ENCODE measurements at places on chromosomes 3 and 15.

- no peak for DNase-seq
Observed at GRCh38 chr15:36831904-36832287, 252.5 kb downstream of the CDIN1 start.

DNA sequence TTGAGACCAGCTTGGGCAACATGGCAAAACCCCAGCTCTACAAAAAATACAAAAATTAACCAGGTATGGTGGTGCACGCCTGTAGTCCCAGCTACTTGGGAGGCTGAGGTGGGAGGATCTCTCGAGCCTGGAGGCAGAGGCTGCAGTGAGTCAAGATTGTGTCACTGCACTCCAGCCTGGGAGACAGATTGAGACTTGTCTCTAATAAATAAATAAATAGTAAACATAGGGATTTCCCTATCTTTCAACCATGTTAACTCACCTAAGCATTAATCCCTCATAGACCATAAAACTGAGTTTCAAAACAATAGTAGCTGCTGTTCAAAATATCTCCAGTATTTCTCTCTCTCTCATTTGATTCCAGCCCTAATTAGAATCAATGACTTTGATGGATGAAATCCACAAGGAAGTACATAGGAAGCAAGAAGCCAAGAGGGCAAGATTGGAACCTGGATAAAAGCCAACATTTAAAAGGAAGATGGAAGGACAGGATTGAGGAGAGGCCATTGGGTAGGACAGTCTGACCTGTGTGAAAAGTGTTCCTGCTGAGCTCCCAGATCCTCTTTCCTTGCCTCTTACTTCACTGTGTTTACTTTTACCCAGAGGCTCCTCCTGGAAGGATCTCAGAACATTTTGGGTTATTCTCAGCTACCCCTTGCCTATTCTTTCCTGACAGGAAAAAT lies 12.4 kb upstream of the TTBK2 start:
- no peak for DNase-seq

DNA sequence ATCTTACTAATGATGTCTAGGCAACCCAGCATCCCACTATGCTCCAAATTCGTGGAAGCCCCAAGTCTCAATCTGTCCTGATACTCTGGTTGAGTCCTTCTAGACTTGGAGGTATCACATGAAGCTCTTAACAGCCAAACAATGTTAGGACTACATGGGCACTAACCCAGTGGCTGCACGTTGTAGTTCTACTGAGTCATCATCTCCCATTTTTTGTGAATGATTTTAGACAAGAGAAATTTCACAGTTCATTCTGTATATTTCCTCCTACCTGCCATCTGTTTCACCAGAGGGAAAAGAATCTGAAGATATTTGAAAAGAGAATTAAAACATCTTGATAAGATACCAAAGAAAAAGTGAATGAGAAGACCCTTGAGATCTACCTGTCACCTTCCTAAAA lies 9.8 kb upstream of the WWTR1 start:
- DNase-seq = no peak

- DNase-seq = no peak
Observed at GRCh38 chr3:71389911-71390573, 193.5 kb downstream of the FOXP1 start.

DNA sequence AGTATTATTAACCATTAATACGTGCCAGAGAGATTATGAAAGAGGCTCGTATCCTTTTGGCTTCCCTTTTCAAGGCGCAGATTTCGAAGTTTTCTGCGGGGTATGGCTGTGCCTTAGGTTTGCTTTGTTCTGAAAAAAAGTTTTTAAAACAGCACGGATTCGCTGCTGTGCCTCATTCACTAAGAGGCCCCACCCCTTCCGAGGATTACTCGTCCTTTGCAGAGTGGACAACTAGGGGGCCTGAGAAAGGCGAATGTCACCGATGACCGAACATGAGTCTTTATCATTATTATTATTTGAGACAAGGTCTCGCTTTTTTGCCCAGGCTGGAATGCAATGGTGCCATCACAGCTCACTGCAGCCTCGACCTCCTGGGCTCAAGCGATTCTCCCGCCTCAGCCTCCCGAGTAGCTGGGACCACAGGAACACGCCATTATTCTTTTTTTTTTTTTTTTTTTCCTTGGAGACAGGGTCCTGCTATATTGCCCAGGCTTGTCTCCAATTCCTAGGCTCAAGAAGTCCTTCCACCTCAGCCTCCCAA lies 684 bp upstream of the RPS27L start:
- DNase-seq = no peak

- no peak for DNase-seq
Observed at GRCh38 chr15:57992761-57993355, 72.7 kb downstream of the ALDH1A2 start.

DNA sequence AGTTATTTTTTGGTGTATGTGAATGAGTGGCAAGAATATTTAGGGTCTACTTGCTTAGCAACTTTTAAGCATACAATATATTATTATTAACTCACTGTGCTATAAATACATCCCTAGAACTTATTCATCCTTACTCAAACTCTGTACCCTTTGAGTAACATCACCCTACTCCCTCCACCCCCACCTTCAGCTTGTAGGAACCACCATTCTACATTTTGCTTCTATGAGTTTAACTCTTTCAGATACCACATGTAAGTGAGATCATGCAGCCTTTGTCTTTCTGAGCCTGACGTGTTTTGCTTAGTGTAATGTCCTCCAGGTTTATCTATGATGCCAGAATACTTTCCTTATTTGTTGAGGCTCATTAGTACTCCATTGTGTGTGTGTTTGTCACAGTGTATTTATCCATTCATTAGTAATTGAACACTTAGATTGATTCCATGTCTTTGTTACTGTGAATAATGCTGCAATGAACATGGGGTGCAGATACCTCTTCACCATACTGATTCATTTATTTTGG lies 526.9 kb downstream of the PYDC2 start:
- no peak for DNase-seq

DNA sequence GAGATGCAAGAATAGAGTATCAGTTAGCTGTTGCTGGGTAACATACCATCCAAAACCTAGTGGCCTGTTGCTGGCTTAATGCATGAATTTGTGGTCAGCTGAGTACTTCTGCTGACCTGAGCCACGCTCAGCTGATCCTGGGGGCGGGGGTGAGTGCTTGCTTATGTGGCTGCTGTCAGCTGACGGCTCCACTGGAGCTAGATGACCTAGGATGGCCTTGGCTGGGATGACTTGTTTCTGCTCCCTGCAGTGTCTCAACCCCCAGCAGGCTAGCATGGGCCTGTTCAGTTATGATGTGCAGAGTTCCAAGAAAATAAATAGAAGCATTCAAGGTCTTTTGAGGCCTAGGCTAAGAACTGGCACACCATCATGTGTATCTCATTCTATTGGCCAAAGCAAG lies 63.9 kb downstream of the FBLN2 start:
- DNase-seq = no peak

- no peak for DNase-seq
Observed at GRCh38 chr15:80180986-80181385, 28.2 kb downstream of the FAH start.

- DNase-seq = no peak
Observed at GRCh38 chr15:73053398-73053723, 1.1 kb downstream of the NEO1 start.

DNA sequence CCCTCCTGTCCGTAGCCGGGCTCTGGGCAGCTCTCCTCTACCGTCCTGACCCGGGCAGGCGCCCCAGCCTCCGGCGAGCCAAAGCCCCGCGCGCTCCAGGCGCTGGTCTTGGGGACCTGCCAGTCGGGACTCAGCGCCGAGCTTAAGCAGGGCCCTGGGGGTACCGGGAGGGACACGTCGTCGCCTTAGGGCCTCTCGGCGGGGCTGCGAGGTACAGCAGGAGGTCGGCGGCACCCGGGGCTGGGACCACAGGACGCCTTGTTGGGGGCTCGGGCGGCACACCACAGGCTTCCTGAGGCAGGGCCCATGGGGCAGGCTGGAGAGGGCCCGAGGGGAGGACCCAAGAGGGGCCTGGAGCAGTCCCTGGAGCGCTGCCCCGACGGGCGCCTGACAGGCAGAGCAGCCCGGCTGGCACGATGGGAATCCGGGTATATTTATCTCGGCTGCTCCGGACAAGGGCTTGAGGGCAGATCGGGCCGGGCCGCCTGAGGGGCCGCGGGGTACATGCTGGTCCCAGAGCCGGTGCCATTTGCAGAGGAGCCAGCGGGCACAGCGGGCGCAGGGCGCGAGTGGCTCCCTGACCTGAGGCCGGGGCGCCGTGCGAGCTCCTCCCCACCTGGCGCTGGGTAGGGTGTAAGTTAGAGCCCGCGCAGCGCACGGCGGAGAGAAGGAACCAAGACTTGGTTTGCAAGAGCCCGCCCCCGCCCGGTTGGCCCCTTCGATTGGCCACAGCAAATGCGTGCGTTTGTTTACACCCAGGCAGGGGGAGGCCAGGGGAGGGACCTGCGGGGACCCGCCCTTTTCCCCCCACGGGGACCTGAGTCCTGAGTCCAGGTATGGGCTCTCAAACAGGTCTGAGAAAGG lies 574 bp downstream of the SLC38A3 start:
- DNase-seq = no peak

DNA sequence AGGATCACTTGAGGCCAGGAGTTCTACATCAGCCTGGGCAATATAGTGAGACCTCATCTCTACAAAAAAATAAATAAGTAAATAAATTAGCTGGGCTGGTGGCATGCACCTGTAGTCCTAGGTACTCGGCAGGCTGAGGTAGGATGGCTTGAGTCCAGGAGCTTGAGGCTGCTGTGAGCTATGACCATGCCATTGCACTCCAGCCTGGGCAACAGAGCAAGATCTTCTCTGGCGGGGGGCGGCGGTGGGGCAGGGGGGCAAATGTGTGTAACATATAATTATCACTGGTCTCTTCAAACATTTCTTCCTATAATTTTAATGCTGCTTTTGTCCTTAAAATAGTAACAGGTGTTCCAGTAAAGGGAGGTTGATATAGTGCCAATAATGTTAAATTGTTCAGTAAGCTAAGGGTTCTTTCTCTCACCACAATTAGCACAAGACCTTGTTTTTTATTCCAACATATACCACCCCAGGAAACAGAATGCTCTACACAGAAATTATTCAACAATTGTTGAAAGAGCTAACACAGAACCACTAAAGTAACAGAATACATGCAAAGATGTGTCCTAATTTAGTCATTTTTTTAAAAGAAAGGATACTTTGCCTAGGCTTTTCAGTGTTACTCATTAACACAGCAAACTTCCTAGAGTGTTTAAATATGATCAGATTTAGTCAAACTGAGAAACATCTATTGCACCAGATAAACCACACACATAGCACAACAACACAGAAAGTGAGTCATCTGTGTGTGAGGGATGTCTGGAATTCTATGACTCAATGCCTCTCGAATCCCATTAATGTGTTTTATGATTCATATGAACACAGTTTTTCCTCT lies 29.1 kb downstream of the ANKRD28 start:
- no peak for DNase-seq

DNA sequence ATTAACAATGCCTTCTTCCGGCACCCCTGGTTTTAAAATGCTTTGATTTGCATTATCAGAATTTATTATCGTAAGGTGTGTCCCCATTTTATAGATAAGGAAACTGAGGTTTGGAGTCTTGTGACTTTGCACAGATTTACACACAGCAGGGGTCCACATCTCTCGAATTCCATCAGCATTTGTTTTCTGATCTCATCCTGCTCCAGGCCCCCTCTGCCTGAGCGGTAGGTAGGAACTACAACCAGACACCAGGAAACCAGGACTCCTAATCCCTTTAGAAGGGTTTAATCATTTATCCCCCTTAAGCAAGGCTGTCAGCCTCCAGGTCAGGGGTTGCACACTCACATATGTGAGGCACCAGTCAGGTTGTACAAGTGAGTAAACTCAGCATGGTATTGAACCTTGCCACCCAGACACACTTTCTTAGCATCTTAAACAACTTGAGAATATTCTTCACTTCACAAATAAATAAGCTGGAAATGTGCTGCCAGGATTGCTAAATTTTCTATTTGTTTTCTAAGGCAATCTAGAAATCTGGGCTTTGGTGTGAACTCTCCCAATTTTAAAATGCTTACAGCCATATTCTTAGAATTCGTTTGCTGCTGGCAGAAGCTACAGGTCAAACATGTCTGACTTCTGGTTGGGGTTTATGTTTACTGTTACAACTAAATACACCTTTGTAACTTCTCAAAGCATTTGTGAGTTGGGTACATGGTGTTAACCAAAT lies 31.7 kb upstream of the CMTM7 start:
- no peak for DNase-seq

DNA sequence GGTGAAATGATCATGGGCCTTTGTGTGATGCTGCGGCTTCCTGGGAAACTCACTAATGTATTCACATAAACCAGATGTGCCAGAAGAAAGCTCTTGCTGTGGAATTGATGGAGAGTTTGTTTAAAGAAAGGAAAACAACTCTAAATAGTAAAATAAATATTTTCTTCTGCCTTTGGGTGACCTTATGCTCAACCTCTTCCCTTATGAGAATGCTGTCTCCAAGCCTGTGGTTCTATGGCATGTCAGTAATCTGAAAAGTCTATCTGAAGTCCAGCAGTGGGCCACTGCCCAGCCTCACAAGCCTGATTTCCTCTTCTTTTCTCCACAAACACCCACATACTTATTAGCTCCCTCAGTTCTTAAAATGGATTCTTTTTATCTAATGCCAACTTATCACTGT lies 49.9 kb upstream of the PHLDB2 start:
- DNase-seq = no peak

Data from activated naive CD8-positive, alpha-beta T cell treated with anti-CD3 and anti-CD28 coated beads, Interleukin-2, amount 50 U/mL, for 16 hours (primary cell).